ENCODE measurements at places on chromosomes 12 and 14. TPM values are rescaled to one million over a fixed set of nuclear protein-coding genes. Genes with fewer than 3 reads are reported as not detected.

GON7 gene
- 15.2 TPM for total RNA-seq

SYNJ2BP gene
- total RNA-seq, result 12.9 TPM

SRRM4 gene
- not detected for total RNA-seq

NKX2-1 gene
- not detected for total RNA-seq

CORO1C gene
- total RNA-seq, result 18.4 TPM

PLEKHD1 gene
- 0.15 TPM for total RNA-seq

MYL2 gene
- not detected for total RNA-seq

RPGRIP1 gene
- not detected for total RNA-seq

AKAP3 gene
- total RNA-seq, result 1.8 TPM

CMA1 gene
- not detected for total RNA-seq

C12orf50 gene
- not detected for total RNA-seq
